ENCODE measurements at places on chromosomes 6 and 20.

GRCh38 chr6:147447835-147448611, 60.5 kb upstream of the SAMD5 start:
- no peak for DNase-seq

GRCh38 chr6:111871725-111872400, 1.4 kb downstream of the FYN start:
- DNase-seq, result no peak

GRCh38 chr6:34022873-34023255, 123.0 kb downstream of the GRM4 start:
- no peak for DNase-seq

GRCh38 chr6:147821295-147821897, 312.9 kb downstream of the SAMD5 start:
- DNase-seq, result no peak

DNA sequence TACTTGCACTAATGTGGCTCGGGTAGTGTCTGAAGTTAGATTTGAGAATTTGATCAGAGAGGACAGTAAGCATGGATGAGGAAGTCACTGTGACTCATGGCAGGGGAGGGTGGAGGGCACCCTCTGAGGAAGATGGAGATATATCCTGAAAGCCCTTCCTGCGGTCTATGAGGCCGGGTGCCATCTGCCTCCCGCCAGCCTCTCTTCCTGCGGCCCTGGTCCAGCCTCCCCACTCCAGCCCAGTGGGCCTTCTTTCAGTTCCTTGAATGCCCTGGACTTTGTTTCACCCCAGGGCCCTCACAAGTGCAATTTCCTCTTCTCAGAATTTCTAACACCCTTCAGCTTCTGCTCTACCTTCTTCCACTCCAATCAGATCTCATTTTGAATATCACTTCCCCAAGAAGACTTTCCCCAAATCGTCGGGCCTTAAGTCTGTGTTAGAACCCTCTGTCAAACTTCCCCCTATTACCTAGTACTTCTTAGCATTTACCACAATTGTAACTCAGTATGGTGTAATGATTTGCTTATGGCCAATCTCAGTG, 20.2 kb upstream of the TNFAIP3 start:
- DNase-seq, result no peak

GRCh38 chr6:45438849-45439406, 61.2 kb upstream of the SUPT3H start:
- no peak for DNase-seq

DNA sequence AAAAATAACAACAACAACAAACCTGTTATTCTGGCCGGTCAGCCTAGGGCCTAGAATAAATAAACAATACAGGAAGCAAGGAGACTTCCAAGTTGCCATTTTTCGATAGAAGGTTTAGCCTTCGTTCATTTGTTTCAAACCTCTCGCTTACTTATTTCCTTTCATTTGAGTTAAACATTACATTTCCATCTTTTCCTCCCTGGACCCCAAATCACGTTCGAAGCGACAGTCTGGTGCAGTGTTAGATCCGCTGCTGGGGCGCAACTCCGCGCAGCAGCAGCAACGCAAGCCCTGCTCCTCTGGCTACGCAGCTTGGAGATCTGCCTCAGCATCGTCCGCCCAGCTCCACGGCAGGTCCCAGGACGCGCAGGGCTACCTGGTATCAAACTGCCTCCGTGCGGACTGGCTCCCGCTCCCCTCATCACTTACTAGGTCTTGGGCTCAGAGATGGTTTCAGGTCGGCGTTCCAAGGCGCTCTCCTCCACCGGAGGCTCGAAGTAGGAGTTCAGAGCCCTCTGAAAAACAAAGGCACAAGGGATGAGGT, 530 bp downstream of the TDP2 start:
- peak; percentile 43 for DNase-seq

DNA sequence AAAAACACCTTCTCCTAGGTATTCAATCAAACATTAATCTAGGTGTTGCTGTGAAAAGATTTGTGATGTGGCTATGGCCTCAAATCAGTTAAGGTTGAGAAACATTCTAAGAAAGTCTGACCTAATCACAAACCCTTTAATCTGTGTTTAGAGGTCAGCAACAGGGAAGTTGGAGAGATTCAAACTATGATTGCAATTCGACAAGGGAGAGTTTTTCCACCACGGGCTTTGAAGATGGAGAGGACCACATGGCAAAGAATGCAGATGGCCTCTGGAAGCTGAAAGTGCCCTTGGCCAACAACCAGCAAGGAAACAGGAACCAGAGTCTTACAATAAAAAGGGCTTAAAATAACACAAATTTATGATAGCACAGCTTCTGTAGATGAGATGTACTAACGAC, 29.6 kb upstream of the LGSN start:
- no peak for DNase-seq

DNA sequence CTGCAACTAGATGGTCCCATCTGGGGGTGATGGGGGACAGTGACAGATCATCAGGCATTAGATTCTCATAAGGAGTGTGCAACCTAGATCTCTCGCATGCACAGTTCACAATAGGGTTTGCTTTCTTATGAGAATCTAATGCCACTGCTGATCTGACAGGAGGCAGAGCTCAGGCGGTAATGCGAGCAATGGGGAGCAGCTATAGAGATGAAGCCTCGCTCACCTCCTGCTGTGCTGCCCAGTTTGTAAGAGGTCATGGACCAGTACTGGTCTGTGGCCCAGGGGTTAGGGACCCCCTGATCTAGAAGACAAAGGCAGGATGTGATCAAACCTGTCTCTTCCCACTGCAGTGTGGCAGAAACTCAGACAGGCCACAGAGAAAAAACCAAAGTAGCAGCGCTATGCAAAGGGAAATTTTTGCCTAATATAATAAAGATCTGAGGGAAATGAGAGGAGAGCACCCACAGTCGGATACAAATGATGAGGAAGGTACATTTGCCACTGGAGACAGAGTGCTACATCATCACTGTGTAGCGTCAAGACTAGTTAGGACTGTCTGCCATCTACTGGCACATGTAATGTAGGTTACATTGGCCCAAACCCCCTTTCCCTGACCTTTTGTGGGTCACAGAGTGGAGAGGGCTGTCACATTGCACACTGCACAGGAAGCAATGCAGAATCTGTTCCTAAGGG, 4.1 kb upstream of the LY86 start:
- no peak for DNase-seq

DNA sequence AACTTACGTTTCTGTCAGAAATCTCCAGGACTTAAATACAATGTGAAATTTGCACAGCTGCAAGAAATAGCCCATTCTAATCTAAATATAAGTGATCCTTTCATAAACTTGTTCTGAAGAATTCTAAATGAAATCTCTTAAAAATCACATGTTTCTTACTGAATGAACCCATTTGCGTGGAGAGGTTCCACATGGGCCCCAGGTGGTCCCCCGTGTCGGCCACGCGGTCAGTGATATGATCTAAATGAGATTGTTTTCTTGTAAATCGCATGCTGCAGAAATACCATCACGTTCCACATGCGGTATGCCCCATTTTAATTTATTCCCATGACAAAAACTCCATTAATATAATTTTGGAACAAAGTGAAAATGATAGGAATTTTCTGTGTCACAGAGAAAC, 818.9 kb upstream of the SLC35B3 start:
- DNase-seq, result no peak

DNA sequence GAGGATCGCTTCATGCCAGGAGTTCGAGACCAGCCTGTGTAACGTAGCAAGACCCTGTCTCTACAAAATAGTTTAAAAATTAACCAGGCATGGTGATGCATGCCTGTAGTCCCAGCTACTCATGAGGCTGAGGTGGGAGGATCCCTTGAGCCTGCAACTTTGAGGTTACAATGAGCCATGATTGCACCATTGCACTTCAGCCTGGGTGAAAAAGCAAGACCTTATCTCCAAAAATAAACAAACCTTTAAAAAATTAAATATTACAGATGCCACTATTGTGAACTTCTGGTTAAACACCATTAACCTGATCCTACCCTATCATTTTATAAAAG, 116.8 kb downstream of the ARHGAP18 start:
- DNase-seq, result no peak

DNA sequence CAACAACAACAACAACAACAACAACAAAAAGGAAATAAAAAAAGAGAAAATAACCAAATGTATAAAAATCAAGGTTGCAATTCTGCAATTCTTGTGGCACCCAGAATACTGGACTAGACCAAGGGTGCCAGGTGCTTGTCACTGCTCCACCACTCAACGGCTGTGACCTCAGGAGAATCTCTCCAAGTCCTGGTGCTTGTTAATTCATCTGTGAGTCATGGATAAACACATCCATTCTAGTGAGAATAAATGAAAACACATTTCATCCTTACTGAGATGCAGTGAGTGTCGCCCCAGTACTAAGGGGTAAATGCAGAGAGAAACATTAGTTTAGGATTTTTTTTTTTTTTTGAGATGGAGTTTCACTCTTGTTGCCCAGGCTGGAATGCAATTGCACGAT, 32.0 kb downstream of the HLA-C start:
- no peak for DNase-seq

- no peak for DNase-seq
Measured at GRCh38 chr6:131321589-131321988, 186.3 kb downstream of the AKAP7 start.

GRCh38 chr20:40868551-40869217, 159.9 kb upstream of the TOP1 start:
- no peak for DNase-seq

DNA sequence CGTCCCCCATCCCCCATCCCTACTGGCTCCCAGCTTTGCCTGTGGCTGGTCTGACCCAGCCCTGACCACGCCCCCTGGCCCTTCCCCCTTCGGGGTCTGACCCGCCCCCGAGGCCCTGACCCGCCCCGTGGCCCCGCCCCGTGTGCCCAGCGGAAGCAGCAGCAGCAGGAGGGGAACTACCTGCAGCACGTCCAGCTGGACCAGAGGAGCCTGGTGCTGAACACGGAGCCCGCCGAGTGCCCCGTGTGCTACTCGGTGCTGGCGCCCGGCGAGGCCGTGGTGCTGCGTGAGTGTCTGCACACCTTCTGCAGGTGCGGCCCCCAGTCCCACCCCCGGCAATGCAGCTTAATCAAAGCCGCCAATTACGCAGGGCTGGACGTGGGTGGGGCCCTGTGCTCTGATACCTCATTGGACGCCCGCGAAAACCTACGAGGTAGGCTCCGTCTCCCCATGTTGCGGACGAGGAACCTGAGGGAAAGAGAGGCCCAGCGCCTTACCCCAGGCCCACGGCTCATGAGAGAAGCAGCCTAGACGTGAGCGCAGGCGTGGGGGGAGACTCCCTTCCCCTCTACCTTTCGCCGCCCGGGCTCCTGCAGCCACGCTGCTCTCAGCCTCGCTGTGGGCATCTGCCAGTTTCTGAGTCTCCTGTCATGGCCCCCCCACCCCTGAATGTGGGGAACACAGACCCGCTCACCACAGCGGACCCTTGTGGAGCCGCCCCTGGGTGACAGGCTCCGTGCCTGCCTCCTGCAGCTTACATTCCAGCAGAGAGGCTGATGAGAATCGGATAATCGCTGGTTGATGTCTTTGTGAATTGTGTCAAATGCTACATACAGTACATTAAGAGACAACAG, 12.8 kb downstream of the RBCK1 start:
- peak; percentile 35 for DNase-seq

DNA sequence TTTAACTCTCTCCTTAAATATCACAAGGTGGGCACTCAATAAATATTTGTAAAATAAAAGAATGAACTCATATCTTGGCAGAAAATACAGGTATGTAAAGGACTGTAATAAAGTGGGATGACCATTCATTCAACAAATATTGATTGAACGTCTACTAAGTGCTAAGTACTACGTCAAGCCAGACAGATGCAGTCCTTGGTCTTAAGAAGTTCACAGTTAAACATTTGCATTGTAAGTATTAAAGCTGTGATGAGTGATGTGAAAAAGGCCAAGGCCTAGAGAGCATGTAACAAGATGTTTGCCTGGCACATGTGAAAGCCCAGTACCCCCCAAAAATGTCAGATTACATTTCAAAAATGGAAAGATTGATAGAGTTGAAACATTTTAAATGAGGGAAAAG, 130.1 kb upstream of the TMEM170B start:
- no peak for DNase-seq

DNA sequence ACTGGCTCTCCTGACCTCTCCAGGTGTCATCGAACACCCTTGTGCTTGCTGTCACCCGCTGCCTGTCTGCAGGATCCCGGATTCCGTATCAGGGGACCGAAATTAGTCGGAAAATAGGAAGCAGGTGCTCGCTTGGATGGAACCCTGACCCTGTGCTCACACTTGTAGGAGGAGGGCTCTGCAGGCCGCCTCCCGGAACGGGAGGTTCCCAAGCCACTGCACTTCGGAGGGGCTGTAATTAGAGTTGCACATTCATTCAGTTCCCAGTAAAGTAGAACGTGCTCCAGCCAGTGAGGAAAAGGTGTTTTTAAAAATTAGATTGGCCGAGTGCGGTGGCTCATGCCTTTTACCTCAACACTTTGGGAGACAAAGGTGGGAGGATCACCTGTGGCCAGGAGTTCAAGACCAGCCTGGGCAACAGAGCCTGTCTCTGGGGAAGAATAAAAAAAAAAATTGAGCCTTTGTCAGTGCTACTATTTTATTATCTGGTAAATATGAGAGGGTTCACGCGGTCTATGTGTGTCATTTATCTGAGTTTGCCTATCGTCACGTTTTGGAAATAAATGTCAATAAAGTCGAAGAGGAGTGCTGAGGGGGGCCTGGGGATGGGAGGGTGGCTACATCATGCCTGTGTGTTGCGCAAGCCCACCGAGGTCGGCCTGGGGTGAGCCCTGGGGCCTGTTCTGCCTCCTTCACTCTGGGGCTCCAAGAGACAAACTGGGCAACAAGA, 1.5 kb upstream of the GMEB2 start:
- peak; percentile 71 for DNase-seq

DNA sequence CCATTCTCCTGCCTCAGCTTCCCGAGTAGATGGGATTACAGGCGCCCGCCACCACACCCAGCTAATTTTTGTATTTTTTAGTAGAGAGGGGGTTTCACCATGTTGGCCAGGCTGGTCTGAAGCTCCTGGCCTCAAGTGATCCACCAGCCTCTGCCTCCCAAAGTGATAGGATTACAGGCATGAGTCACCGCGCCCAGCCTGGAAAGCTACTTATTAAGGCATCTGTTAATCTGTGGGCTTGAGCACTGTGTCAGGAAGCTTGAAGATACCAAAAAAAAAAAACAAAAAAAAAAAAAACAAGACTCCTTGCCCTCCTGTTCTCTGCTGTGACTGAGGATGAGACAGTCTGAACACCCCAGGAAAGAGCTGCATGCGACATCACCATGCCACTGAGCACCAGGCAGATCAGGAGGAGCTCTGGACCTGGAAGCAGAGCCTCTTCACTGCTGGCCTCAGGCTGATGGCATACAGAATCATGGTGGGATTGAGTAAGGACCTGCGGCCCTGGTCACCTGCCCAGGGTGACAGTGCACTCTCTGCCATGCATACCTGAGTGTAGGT, 166.5 kb upstream of the SNX9 start:
- DNase-seq, result no peak

DNA sequence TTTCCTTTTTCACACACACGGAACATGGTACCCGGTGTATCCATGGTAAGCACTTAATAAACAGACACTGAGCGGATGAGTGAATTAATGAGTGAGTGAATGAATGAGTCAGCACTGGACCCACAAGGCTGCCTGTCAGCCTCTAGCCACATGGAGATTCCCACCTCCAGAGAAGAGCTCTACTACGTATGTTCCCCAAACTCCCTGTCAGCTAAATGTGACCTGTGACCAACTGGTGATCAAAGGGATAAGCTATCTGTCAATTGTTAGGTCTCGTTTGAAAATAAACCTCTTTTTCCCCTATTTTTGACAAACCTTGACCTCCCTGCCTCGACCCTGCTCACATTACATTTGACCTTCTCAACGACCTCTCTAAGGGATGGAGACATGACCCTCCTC, 24.5 kb upstream of the TAF8 start:
- DNase-seq, result no peak
